ENCODE measurements at places on chromosomes 5 and 9.

GRCh38 chr9:97781902-97782301 lies 71.1 kb upstream of the FOXE1 start:
- no peak for DNase-seq

DNA sequence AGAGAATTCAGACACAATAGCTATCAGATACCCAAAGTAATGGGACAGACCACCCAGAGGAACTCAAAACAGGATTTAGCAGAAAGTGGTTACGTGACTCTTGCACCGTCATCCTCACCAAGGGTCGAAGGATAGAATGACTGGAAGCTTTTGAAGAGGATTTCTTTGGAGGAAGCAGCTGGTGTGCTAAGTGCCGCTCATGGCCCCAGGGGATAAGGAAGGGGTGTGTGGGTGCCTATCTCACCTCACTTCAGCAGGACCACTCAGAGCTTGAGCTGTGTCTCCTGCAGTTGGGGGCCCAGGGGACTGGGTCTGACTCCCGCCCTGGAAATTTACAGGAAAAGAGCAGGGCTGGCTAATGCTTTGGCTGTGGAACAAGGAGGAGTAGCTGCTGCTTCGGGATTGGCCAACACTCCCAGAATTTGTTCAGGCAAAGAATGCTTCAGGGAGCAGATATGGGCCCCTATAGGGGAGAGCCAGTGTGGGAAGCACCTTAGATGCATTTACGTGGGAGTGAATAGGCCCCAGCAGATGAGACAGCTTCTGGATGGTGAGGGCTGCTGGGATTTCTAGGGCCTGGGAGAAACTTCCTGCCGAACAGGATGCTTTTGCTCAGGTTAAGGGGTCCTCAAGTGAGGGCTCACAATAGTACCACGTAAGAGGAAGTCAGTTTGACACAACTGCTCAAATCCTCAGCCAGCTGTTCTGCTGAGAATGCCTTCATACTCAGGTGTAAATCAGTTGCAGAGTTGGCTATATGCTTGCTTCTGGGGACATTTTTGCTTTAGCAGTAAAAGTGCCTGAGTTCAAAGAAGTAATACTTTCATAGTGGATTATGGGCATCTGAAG lies 29.1 kb upstream of the TOMM5 start:
- DNase-seq = no peak

DNA sequence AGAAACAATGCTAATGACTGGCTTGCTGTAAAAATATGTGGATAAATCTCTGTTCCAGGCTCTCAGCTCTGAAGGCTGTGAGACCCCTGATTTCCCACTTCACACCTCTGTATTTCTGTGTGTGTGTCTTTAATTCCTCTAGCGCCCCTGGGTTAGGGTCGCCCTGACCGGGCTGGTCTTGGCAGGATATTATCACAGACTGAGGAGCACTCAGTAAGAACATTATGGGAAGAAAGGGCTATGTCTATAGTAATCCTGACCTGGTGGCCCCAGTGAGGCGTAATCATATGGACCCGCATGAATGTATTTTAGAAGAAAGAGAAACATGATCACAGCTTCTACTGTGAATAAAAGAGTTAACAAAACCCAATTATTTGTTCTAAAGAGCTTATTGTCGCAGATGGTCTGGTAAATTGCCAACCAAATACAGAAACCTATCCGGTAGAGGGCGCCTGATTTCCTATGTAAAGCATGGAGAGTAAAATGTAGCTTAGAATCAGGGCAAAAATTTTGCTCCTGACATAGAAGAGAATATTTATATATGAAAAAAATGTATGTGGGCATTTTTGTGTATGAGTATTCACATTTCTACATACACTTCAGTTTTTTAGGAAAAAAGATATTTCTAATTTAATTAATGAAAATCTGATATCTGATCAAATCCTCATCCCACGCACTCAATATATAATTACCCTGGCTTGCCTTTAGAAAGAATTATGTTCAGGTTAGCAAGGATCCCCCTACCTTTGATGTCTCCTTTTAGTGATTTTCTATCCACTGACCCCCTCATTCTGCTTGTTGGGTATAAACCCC lies 5.8 kb upstream of the IFNA1 start:
- DNase-seq = no peak

- DNase-seq = no peak
Measured at GRCh38 chr5:174273325-174273724, 227.8 kb downstream of the NSG2 start.

All from activated B cell treated with CpG ODN at 0.5 μM for 24 hours (primary cell).